NCI-H1092 (cell line): ENCODE measurements at places on chromosomes 6 and 20.

GRCh38 chr6:41641352-41641925, 3.2 kb downstream of the MDFI start:
- DNase-seq: no peak

- DNase-seq: no peak
These were observed 55.3 kb downstream of the DLL1 start for GRCh38 chr6:170235391-170236125.

DNA sequence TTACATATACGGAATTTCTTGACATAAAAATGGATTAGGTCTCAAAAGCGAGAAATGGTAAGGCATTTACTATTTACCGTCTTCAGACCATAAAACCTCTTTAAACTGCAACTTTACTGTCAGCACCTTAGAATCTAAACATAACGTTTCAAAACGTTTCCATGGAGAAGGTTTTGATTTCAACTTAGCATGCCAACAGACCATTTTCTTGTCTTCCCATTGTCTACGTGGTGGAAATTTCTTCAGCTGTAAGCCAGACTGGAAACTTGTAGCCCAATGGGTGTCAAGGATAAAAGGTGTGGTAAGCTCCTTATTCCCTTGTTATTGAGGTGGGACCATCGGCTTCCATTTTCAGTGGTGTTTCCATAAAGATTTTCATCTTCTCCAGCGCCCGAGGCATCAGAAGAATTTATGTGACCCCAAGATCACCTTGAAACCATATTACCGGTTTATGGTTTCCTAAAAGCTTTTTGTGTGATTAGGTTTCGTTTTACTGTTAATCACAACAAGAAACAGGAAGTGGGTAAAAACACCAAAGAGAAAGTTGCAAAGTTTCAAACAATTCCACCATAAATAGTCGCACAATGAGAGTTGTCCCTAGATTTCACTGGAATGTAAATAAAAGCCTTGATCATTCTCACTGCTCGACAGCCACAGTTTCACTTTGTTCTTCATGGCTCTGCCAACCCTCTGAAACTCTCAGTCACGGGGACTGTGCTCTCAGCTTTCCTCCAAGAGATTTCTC, 63.0 kb upstream of the CD2AP start:
- no peak for DNase-seq

DNA sequence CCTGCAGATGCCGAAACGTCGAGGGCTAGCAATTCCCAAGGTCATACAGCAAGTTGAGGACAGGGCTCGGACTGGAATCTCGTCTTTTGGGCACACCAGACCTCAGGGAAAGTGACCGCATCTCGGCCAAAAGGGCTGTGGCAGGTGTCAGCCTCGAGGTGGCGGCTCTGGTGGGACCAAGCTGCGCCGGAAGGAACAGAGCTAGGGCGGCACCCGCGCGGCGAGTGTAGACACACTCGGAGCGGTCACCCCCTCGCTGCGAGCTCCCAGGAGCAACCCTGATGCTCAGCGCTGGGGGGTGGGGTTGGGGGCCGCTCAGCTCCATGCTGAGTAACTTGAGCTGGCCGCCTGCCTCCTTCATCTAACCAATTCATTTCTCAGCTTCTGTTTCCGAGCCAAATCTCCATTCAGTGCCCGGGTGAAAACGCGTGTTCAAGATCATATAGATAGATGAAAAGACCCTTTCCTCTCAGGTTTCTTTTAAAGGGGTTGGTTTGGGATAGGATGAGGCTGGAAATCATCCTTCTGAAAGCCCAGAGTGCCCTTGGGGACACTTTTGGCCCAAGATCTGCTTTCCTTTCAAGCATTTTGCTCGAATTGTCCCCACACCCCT, 2.2 kb upstream of the TUBB2B start:
- peak; percentile 33 for DNase-seq

GRCh38 chr6:11209906-11210305, 22.6 kb downstream of the NEDD9 start:
- DNase-seq: no peak

- DNase-seq: no peak
These were observed 660.4 kb upstream of the SLC35B3 start for GRCh38 chr6:9095729-9096128.
